Psoas muscle (tissue), 8 donors: ENCODE measurements at places on chromosomes 5 and 9. TPM values are rescaled to one million over a fixed set of nuclear protein-coding genes. Genes with fewer than 3 reads are reported as not detected.

DNA sequence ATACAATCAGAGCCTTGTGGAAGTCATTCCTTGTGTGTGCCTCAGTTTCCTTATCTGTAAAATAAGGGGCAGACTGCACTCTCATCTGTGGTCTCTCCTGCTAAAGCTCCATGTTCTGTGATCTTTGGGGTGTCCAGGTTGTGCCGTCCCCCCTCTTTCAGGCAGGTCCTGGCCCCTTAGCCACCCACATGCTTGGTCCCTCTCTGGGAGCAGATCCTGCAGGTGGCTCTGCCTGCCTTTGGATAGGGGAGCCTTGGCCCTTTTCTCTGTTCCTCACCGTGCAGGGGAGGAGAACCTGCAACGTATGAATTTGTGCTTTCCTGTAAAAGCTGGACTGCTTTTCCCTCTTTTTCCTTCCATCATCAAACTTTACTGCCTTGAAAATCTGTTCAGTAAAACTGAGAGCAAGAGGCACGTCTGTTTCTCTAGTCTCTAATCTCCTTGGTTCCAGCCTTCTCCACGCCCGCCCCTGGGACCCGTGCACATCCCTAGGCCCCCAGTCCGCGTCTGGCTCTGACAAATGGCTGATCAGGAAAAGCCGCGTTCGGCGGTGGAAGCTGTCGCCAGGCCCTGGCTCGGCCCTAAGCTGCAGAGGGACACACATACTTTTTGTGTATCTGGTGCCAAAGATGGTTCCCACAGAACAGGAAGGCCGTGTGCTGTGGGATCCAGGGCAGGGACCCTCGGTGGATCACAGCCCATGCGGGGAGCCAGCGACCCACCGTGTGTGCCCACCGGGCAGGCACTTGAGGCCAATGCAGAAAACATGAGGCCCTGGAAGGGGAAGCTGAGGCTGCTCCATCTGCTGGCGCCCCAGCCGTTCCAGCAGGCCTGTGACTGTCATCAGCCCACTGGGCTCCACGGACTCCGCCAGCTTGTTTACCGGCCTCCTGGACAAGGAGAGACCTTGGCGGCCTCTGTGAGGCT is 43.4 kb upstream of the COL5A1 start:
- DNase-seq: no peak

GRCh38 chr5:139847790-139848507 is 52.3 kb downstream of the PSD2 start:
- peak; percentile 65 for DNase-seq

- DNase-seq: no peak
Observed at GRCh38 chr9:70133253-70134208, 89.9 kb downstream of the MAMDC2 start.

DNA sequence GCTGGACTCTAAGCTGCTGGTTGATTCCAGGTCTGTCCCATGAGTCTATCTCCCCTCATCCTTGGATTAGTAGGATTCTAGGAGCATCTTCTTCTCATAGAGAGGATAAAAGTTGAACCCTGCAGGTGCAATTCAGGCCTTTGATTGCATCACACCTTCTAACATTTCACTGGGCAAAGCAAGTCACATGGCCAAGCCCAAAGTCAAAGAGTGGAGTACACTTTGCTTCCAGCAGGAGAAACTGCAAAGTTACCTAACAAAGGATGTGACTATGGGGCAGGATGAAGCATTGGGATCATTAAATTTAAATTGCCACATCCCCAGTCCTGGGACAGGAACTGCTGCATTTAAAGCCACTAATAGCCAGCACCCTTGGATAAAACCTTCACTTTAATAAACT is 51.0 kb upstream of the EGFLAM start:
- no peak for DNase-seq

The HEMGN gene
- not detected for total RNA-seq

DNA sequence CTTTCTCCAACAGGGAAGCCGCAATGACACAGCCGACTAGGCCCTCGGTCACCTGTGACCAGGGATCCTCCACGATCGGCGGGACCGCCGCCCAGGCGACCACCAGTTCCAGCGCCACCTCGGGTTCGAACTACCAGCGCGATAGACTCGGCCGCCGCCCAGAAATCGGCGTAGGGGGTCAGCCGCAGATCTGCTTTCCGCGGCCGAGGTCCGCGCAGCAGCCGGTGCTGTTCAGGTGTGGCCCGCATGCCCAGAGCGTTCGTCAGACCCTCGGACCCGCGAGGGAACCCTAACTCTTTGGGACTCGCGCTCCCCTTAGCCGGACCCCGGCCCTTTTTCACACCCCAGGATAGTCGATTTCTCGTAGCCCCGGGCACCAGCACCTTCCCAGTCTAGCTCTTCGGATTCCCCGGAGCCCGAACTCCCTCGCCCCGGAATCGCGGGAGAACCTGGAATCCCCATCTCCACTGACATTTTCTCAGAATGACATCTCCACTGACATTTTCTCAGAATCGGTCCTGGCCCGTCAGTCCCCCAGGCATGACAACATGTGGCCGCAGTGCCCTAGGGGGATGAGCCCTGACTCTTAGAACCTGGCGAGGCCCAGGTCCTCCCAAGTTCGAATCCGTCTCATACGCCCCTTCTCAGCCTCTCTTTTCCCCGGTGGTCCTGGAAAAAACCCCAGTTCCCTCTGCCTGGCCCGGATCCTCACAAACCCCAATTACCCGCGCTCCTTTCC is 428 bp downstream of the C5orf52 start:
- DNase-seq: peak; percentile 58

The RNF183 gene
- total RNA-seq: not detected

DNA sequence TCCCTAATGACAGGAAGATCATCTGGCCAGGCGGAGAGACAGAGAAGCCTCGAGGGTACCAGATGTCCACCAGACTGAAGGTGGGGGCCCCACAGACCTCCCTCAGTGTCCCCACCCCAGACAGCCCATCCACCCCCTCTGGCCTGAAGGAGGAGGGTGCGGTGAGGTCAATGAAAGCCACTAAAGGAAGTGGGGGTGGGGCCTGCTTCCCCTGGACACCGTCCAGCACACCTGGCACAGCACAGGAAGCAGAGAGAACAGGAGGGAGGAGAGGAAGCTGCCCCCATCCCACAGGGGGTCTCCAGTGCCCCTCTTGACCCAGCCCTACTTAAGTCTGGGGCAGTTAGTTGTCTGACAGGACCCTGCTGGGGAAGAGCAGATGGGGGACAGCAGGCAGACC is 11.2 kb downstream of the LRRC26 start:
- DNase-seq: no peak

DNA sequence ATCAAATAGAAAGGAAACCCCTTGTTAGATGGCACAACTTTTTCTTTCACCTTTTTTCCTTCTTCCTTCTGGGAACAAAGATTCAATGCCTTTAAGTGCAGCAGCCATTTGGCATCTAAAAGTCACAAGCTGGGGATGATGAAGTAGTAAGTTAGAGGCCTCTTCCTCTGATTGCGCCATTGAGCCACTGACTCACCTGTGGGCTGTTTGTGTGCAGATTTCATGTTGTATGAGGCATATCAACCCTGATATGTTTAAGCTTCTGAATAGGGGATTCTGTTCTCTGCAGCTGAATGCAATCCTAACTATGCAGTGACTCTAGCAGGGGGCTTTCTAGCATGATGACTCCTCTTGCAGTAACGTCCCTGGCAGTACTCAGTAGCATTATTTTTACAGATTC is 599.9 kb downstream of the CSNK1G3 start:
- DNase-seq: no peak

GRCh38 chr5:69105996-69106906 is 12.4 kb downstream of the SLC30A5 start:
- no peak for DNase-seq

DNA sequence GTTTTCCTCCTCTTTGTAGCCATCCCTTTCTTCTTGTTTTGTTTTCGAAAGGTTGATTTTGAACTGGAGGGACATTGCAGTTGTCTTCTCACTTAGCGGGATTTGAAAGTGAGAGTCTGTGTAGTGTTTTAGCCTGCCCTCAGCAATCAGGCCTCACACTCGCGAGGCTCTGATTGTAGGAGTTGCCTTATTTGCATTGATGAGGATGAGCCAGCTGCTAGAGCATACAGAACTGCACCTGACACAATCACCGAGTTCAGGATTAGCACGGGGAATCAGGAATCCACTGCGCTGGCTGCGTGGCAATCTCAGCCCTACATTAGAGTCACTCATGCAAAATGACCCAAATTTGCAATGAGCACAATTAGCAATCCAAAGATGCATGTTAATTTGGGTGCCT is 122.5 kb upstream of the TMEM161B start:
- no peak for DNase-seq

DNA sequence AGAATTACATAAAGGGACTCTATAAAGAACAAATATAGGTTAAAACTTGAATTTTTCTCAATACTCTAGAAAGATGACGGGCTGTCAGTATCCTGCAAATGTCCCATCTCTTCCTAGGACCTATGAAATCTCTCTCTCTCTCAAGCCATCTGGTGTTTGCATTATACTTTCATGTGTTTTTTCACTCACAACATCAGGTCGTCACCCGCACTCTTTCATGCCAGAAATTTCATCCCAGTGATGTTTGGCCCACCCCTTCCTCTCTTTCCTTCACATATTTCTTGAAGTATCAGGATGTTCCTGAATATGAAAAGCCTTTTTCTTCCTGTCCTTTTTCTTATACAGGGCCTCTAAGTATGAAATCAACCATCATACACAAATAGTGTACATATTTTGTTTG is 63.3 kb upstream of the GAS1 start:
- DNase-seq: no peak

GRCh38 chr9:106875529-106875928 is 12.6 kb downstream of the ZNF462 start:
- no peak for DNase-seq

The CCDC112 gene
- total RNA-seq: 1.9 TPM

DNA sequence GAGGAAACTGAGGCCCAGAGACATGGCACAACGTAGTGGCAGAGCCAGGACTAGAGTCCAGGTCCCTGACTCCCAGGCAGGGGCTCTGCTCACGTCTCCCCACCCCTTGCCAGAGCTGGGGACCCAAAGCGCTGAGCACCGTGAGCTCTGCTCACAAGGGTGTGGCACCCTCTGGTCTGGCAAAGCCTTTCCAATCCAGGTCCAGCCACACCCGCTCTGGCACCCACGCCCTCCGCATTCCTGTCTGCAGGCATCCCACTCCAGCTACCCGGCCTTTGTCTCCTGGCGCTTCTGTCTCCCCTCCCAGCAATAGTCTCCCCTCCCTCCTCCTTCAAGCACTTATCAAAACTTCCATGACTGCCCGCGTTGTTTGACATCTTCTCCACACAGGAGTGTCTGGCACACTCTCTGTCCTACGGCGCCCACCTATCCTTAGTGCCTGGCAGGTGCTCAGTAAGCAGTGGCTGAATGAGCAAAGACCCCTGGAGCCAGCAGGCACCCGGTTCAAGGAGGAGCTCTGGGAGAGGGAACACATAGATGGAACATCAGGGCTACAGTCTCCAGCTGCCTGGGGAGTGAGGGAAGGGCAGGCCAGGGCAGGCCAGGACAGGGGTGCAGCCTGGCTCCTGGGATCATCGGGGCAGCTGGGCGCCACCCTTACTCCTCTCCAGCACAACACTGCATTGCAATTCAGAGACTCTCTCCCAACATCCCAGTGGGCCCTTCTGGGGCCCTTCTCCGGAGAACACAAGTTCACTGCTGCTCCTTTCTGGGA is 12.0 kb downstream of the HIGD2A start:
- no peak for DNase-seq

GRCh38 chr9:113990570-113990907 is 87.6 kb downstream of the AMBP start:
- DNase-seq: no peak

GRCh38 chr5:124935065-124935464 is 188.6 kb upstream of the ZNF608 start:
- DNase-seq: no peak

The AK1 gene
- total RNA-seq: 854 TPM

GRCh38 chr9:33381231-33381791 is 21.1 kb downstream of the AQP7 start:
- DNase-seq: no peak

DNA sequence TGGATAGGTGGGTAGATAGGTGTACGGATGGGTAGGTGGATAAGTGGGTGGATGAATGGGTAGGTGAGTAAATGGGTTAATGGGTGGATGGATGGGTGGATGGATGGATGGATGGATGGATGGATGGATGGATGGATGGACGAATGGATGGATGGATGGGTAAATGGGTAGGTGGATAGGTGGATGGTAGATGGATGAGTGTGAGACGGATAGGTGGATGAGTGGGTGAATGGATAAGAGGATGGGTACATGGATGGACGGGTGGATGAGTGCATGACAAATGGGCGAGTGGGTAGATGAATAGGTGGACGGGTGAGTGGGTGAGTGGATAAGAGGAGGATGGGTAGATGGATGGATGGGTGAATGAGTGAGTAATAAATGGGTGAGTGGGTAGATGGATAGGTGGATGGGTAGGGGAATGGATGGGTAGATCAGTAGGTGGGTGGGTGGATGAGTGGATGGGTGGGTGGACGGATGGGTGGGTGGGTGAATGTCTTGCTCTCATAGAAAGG is 179.2 kb downstream of the FGF18 start:
- no peak for DNase-seq

DNA sequence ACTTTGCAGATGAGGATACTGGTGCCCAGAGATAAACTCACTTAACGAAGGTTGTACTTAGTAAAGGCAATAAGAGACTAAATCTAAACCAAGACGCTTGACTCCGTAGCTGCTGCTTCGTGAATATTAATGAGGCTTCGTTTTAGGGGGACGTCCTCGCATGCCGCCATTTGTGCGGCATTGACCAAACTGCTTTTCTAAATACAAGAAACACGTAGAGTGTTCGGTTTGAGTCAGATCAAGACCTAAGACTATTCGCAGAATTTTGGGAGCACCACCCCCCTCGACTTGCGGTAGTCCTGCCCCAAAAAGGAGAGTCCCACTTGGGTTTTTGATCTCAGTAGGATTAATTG is 1.1 kb downstream of the NPM1 start:
- no peak for DNase-seq

DNA sequence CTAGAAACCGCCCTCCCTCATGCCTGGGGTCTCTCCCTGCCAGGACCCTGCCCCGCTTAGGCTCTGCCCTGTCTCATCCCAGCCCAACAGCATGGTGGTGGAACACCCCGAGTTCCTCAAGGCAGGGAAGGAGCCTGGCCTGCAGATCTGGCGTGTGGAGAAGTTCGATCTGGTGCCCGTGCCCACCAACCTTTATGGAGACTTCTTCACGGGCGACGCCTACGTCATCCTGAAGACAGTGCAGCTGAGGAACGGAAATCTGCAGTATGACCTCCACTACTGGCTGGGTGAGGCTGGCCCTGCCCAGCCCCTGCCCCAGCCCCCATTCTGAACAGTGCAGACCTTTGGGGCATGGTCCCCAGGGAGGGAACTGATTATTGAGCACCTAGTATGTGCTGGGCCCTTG is 33.9 kb downstream of the GSN start:
- DNase-seq: no peak

- peak; percentile 17 for DNase-seq
Observed at GRCh38 chr5:31825518-31826068, 186.7 kb downstream of the PDZD2 start.
